ENCODE measurements at places on chromosomes 7 and 10.

GRCh38 chr7:20514364-20514763, 101.1 kb upstream of the ABCB5 start:
- DNase-seq: no peak

GRCh38 chr7:157011333-157012112, 1.1 kb upstream of the MNX1 start:
- peak; percentile 80 for DNase-seq

DNA sequence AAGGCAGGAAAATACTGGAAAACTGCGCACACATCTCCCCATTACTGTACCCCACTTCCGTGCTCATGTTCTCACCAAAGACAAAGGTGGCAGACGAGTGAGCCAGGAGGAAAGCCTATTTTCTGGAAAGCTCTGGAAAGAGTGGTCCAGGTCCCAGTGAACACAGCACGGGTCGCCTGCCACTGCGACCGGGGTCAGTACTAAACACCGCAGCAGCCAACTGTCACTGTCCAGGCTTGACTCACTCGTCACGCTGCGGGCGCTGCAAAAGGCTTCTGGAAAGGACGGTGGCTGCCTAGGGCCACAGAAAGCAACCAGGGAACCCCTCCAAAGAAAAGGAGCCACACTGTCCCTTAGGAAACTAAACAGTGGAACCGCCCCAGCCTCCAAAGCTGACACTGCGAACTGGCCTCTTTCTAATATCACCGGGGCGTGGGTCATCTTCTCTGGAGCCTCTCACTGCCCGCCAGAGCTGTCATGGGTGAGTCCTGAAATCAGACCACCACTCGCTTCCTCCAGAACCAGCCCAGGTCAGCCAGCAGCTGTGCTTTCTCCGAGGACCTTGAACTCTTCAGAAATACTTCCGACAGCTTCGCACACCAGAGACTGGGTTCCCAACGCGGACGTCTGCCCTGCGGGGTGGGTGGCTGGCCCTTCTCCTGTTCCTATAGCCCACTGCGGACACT, 4.0 kb downstream of the RADIL start:
- no peak for DNase-seq

GRCh38 chr7:7607010-7607409, 33.5 kb upstream of the UMAD1 start:
- no peak for DNase-seq

- DNase-seq: no peak
These were observed 42.6 kb downstream of the TYW1B start for GRCh38 chr7:72785166-72785955.

All from HuH-7 (cell line).